ENCODE measurements at places on chromosomes 12 and 14.

DNA sequence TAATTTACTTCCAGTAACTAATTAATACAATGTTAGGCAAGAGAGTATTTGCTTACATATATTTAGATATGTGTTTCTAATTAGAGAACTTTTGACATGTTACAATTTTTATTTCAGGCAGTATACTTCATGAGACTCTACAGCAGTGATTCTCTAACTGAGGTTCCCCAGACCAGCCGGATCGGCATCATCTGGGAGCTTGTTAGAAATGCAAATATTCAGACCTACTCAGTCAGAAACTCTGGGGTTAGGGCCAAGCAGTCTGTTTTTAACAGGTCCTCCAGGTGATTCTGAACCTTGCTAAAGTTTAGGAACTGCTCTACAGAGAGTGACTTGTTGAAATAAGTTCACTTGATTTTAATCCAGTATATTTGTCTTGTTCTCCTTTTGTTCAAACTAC, 46.5 kb downstream of the ARID2 start:
- DNase-seq: no peak

DNA sequence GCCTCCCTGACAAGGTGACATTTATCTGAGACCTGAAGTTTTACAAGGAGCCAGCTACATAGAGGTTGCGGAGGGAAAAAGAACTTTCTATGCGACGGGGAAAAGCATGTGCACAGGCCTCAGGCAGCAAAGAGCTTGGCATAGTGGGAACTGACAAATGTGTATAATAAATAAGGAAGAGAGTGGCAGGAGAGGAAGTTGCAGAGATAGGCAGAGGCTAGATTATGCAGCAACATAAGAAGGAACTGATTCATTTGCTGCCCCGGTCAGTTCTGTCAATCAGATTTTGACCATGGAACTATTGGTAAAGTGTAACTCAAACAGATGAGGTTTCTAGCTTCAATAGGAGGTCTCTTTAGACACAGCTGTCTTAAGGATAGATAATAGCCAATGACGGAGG, 33.7 kb upstream of the RIC8B start:
- no peak for DNase-seq

DNA sequence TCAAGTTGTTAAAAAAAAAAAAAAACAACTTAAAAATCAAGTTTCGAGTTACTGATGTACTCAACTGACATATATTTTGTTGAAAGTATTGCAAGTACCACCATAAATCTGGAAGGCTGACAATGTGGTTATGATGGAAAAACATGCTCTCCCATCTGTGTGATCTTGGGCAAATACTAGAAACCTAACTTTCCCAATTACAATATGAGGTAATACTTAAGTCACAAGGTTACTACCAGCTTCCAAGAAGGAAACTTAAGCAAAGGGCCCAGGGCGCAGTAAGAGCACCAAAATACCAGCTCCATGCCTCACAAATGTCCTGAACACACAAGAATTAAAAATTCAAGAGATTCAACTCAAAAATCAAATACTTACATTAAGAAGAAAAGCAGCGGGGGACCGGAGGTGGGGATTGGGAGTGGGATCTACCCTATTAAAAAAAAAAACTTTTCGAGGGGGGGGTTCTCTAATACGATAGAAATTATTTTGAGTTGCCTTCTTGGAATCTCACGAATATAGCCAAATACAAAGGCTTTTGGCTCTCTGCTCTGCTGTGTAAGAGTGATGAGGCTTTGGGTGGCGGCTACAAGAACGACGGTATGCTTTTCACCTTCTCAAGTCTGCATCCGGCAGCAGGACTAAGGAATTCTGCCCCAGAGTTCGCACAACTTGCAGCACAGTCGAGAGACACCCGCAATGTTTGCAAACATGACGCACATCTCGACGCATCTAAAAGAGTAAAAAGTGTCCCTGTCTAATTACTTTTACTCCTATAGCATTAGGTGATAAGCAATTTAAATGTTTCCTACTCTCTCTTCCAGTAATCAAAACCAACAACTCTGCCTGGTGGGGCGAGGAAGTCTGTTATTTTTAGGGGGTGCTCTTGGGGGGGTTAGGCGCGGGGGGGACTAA, 1.1 kb downstream of the SAV1 start:
- peak; percentile 43 for DNase-seq

DNA sequence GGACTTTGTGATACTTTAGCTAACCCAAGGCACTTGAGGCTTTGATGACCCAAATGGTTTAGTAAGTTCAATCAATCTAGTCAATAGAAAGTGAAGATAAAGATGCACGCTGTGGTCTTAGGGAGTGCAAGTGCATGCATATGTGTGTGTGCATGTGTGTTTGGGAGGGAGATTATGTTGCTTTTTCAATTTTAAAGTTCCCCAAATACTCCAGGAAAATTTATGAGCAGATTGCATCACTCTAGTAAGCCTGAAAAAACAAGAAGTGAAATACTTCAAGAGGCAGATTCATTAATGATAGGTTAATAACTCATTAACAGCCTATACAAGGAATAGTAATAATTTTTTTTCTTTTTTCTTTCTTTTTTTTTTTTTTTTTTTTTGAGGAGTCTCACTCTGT, 12.4 kb upstream of the SIX1 start:
- no peak for DNase-seq

DNA sequence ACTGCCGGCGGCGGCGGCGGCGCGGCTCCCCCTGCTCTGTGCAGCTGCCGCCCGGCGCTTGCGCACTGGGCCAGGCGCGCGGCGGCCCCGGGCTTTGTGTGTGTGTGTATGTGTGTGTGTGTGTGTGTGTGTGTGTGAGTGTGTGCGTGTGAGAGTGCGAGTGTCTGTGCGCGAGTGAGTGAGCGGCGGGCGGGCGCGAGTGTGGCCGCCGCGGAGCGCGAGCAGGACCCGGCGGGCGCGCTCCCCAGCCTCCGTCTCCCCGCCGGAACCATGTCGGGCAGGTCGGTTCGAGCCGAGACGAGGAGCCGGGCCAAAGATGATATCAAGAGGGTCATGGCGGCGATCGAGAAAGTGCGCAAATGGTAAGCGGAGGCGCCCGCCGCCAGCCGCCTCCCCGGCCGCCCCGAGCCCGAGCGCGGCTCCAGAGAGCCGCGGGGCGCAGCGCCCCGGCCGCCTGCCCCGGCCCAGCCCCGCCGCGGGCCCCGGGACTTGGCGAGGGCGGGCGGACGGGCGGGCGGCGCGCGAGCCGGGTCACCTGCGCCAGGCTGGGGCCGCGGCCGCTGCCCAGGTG, at the start of gene BCL7A:
TSS of gene BCL7A (plus strand) at position 63 of the 571 bp plus-strand sequence. CDS start at position 271, 208 bp downstream.
- no peak for DNase-seq

DNA sequence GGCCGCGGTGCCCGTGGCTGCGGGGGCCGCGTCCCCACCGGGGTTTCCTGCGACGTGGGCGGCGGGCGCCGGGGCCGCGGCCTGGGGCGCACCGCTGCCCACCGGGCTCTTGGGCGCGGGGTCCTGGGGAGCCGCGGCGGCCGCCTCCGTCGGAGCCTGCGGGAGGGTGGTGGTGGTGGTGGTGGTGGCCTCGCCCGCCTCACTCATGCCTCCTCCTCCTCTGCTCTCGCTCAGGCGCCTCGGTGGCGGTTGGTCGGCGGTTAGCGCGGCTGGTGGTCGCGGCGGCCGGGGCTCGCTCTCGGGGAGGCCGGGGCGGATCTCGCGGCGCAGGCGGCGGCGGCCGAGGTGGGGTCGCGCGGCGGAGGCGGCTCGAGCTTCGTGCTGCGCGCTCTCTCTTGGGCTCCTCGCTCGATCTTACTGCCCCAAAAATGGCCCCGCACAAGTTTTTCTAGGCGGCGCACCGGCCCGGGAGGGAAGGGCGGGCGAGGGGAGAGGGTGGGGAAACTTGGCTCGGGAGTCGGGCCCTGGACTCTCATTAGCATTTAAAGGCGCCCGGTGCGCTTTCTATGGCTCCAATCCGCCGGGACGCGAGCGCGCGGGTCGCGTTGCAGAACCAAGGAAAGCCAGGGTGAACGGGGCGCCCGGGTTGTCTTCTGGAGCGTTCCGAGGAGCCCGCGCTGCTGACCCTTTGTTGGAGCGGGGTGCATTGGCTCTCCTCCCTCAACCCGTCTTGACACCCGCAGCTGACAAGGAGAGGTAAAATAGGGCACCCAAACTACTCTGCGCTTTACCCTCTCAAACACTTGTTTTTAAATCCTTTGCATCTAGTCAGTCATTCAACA, at the start of gene YBX3:
TSS of gene YBX3 (minus strand) at position 419 of the 842 bp plus-strand sequence. CDS start at position 207, 212 bp downstream.
- DNase-seq: peak; percentile 79

GRCh38 chr12:110174373-110174996, 50.3 kb downstream of the IFT81 start:
- no peak for DNase-seq

GRCh38 chr14:93207468-93208308, 632 bp downstream of the UBR7 start:
- DNase-seq: no peak

GRCh38 chr14:104976198-104977007, 1.8 kb downstream of the AHNAK2 start:
- DNase-seq: peak; percentile 80

DNA sequence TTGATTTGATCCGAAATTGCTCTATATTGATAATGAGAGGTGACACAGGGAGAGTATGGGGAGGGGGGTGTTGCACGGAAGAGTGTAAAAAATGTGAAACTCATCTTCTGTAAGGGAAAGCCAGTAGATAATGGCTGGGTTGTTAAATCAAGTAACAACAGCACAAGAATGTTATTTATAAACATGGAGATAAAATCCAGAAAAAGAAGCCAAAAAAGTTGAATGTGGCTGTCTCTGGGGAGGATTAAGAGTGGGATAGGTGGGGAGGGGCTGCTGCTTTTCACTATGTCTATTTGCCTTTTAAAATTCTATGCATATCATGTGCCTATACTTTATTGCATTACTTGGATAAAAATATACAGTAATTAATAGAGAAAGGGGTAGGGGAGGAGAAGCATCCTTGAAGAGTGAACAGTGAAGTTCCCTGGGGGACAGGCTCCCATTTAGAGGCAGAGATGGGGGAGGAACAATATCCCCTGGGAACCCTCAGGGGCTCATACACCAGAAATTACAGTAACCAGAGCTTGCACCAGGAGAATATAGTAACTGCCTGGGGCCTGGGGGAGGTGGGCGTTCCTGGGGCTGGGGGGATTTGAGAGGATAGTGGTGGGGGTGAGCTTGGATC, 39.2 kb upstream of the ANKRD9 start:
- DNase-seq: no peak

DNA sequence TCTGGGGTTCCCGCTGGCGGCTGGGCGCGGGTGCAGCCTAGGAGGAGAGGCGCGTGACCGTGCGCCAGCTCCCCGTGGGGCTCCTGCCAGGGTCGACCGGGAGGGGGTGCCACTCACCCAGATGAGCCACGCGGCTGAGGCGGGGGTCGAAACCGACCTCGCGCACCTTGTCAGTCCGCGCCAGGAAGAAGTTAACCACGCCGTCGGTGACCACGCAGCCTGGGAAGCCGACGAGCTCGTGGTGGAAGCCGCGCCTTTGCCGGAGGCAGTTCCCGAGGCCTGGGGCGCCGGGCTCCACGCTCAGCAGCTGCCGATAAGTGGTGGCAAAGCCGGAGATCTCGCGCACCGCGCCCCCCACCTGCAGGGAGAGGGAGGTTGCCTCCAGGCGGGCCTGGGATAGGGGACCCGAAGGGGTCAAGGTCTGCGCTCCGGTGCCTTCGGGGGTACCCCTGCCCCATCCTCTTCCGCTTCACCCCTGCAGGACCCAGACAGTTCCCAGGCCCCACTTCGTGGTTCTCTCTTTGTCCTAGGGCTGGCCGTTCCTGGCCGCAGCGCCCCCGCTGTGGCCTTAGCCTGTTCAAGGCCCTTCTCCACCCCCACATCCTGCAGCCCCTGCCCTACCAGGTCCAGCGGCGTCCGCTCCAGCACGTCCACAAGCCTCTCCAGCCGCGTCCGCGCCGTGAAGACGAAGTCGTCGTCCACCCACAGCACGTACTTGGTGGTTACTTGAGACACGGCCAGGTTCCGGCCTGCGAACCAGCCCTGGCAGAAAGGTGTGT, 5.3 kb downstream of the B4GALNT1 start:
- no peak for DNase-seq

- no peak for DNase-seq
These were observed 20.8 kb upstream of the SAV1 start for GRCh38 chr14:50688875-50689274.

- peak; percentile 66 for DNase-seq
These were observed at the start of gene ESPL1 for GRCh38 chr12:53267999-53268629. TSS of gene ESPL1 (plus strand) at chr12:53268299. CDS start at chr12:53268767, 468 bp downstream.

DNA sequence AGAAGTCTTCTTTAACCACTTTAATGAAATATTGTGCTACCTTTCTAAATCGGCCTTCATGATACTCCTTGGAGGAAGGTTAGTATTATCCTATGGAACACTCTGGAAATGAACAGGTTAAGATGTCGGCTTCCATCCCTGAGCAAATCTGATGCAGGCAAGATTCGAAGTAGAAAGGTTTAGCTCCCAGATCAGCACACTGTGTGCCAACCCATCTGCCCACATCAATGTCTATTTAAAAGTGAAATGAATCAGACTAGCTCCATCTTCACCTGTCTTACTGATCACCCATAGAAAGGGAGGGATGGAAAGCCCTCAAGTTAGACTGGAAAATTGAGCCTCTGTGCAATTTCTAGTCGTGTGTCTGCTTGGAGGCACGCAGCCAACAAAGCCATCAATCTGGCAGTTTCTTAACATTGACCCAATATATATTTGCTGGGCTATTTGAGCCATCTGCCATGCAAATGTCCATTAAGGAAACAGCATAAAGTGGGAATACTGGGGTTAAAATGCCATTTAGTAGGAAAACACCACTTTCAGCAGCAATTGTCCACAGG, 506.1 kb downstream of the RMST start:
- DNase-seq: no peak

GRCh38 chr12:10392394-10392930, 2.6 kb upstream of the KLRK1 start:
- DNase-seq: peak; percentile 97

- peak; percentile 78 for DNase-seq
These were observed 1.9 kb upstream of the LLPH start for GRCh38 chr12:66132408-66132807.

DNA sequence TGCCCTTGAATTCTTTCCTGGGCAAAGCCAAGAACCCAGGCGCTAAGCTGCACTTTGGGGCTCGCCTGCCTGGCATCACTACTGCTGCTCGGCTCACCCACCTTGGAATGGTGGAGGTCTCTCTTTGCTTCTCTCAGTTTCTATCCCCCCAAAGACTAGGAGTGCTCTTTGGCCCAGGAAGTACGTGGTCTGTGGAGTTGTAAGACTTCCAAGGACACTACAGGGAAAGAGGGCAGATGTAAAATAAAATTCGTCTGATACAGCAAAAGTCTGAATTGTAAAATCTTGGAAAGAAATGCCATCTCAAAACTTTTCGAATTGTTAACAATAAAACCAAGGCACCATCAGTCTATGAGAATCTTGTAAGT, 52.5 kb upstream of the MAP1LC3B2 start:
- no peak for DNase-seq

GRCh38 chr14:54342806-54343205, 54.0 kb upstream of the CDKN3 start:
- DNase-seq: no peak

- DNase-seq: no peak
These were observed 19.6 kb downstream of the SOX5 start for GRCh38 chr12:23929906-23930305.

- DNase-seq: no peak
These were observed 36.2 kb downstream of the ETV6 start for GRCh38 chr12:11685716-11686115.

GRCh38 chr14:77273796-77274195, 2.8 kb upstream of the NGB start:
- DNase-seq: no peak

- DNase-seq: no peak
These were observed 330.2 kb downstream of the ZFP36L1 start for GRCh38 chr14:68462683-68463082.

- no peak for DNase-seq
These were observed 98.1 kb upstream of the TMPO start for GRCh38 chr12:98417266-98417665.
